ENCODE measurements at places on chromosomes 6 and 20. TPM values are rescaled to one million over a fixed set of nuclear protein-coding genes. Genes with fewer than 3 reads are reported as not detected.

GABRR2 gene
- 0.43 TPM for total RNA-seq

IGF2R gene
- total RNA-seq = 40.6 TPM

PIGT gene
- 230 TPM for total RNA-seq

SPACA1 gene
- not detected for total RNA-seq

FAM8A1 gene
- total RNA-seq = 17.8 TPM

TMEM14A gene
- total RNA-seq = 1.8 TPM

GABRR1 gene
- total RNA-seq = not detected

ERVFRD-1 gene
- not detected for total RNA-seq
